Activated T-cell treated with anti-CD3 and anti-CD28 coated beads, Interleukin-2, amount 50 U/mL, for 4 hours (primary cell): ENCODE measurements at places on chromosomes 1 and 21. TPM values are rescaled to one million over a fixed set of nuclear protein-coding genes. Genes with fewer than 3 reads are reported as not detected.

CCDC181 gene
- total RNA-seq: 0.43 TPM

GBP2 gene
- total RNA-seq: 267 TPM

RNU5D-1 gene
- total RNA-seq: not detected

POGK gene
- 71.8 TPM for total RNA-seq

AVPR1B gene
- not detected for total RNA-seq

MYOC gene
- total RNA-seq: not detected

C1orf115 gene
- 0.18 TPM for total RNA-seq

WNT3A gene
- not detected for total RNA-seq

SLC27A3 gene
- total RNA-seq: 3.8 TPM

- DNase-seq: no peak
Measured at GRCh38 chr1:12567288-12567819, 50.7 kb downstream of the DHRS3 start.

DNA sequence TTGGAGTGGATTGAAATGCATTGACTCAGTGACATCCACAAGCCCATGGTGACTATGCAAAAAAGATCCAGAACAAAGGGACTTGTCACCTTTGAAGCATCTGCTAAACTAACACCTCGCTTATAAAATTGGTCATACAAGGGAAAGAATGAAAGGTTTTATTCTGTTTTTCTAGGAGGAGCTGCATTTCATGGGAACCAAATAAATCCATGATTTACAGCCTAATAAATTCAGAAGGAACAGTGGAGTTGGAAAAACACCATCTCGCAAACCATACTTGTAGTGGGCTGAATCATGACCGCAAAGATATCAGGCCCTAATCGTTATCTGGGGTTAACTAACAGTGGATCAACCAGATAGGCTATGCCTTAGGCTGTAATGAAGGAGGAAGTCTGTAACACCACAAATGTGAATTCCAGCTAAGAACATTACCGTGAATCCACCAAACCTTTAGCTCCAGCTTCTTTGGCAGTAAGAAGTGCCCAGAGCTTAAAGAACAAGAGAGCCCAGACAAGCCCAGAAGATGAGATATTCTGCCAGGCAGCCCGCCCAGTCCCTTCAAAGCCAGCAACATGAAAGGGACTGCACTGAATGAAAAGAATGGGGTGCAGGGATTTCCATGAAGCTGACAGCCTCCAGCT, 27.4 kb downstream of the RSPH1 start:
- DNase-seq: no peak

- DNase-seq: no peak
Measured at GRCh38 chr21:46346296-46347202, 22.6 kb downstream of the PCNT start.

DNA sequence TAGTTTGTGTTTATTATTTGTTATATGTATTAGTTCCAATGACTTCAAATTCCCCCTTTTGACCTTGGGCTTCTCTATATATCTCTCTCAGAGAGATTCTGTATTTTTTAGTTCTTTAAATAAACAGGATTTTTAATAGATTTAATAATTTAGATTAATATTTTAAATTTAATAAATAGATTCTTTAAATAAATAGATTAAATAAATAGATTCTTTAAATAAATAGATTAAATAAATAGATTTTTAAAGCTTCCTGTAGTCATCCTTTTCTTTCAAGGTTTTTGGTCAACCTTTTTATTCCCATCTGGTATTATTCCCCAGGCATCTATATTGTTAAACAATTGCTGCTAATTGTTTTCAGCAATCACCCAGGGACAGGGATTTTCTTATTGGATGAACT, 721.9 kb upstream of the ADAMTS5 start:
- DNase-seq: no peak

DNA sequence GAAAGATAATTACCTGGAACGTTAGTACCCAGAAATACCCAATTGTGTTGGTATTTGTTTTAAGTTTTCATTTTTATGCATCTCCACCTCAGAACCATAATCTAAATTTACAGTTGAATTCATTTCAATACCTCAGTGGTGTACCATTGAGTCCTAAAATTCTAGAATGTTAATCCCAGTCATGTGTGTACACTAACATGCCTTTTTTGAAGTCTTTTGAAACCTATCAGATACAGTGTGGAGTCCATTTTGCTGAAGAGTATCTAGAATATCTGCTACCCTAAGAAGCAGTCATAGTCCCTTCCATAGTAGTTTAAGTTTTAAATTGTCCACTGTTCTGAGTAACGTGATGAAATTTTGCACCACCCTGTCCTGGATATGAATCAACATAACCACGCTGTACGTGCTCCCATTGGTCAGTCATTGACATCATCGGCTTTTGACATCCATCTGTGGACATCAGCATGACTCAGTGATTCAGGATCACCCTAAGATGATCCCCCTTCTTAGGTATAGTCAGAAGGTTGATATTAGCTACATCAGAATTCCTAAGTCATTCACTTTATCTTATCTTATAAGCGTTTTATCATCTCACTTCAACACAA, 7.5 kb upstream of the ASH1L start:
- DNase-seq: no peak

DNA sequence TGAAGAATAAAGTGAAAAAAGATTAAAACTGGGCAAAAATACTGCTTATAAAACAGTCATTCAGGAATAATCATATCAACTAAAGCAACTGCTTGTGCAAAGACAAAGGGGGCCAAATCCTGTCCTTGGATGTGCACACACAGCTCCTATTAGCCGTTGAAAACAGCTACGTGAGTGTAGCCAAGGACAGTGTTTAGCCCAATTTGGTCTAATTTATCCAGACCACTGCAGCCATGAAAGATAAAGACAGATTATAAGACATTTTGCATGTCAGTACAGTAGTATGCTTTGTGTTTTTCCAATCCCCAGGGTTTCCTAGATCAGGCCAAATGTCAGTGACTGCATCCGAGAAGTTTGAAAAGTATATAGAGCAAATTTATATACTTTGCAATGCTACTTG, 146.3 kb upstream of the PKN2 start:
- DNase-seq: no peak

DNA sequence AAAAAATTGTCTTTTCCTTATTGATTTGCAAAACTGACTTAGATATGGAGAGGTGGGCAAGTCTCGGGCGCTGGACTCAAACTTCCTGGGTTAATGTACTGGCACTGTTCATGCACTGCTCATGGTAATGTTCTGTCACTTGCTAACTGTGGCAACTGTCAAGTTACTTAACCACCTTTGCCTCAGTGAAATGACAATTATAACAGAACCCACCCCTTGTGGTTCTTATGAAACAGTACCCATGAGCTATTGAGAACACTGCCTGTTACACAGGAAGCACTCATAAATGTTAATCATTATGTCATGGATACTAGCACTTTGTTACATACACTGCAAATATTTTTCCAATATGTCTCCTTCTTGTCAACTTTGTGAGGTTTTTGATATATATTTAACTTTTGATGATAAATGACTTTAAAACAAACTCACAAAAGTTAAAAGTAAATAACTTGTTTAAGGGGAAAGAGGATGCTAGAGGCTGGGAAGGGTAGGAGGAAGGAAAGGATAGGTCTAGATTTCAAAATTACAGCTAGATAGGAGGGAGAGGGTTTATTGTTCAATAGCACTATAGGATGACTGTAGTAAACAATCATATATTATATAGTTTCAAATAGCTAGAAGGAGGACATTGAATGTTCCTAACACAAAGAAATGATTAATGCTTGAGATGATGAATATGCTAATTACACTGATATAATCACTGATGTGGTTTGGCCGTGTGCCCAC, 342.5 kb downstream of the ADGRL2 start:
- DNase-seq: no peak

DNA sequence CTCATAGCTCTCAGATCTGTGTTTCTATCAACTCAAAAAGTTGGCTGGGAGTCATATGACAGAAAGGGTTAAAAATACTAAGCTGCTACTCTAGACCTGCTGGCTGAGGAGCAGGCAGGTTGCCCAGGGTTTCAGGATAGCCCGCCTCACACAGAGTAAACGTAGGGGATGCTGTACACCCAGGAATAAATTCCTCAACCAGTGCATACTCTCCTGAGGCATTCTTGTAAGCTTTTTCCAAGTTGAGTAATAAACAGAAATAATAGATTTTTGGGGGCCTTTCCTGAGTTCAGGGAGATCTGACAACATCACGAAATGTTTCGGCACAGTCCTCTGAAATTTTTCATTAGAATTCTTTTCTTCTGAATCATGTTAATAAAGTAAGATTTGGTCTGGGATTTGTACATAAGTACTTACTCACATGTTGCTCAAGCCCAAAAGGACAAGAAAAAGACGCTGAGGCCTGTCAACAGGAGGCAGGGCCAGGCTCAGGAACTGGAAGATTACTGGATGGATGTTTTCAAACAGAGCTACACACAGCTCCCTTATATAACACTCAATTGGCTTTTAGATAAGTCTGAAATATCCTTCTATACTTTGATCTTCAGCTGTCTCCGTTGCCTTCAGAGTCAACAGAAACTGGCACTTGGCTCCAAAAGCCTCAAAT, 41.0 kb downstream of the TGFBR3 start:
- no peak for DNase-seq

DNA sequence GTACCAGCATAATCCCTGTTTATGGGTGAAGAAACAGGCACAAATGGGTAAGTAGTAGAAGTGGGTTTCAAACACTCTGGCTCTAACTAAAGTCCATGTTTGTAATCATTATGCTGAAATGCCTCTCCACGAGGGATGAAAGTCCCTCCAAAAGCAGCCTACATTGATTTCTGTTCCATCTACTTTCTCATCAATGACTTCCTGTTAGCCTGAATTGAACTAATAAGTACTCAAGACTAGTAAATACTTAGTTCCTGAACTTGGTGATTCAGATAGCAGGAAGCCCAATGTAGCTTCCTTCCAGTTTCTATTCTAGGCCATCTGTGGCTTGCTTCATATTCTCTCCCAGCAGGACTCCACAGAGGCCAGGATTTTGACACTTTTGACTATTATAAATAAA, 11.3 kb upstream of the BACH1 start:
- no peak for DNase-seq

DNA sequence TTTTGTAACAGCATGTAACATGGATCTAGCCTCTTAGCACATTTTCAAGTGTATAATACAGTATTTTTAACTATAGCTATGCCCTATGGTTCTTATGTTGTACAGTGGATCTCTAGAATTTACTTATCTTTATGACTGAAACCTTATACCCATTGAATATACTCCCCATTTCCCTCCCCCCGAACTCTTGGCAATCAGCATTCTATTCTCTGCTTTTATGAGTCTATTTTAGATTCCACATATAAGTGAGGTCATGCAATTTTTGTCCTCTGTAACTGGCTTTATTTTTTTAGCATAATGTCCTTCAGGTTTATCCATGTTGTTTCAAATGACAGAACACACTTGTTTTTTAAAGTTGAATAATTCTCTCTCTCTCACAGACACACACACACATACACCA, 3.1 kb upstream of the GBP6 start:
- DNase-seq: no peak

GRCh38 chr1:153538315-153538821, 2.4 kb downstream of the S100A5 start:
- no peak for DNase-seq

GRCh38 chr1:153428791-153429190, 12.5 kb downstream of the S100A7A start:
- no peak for DNase-seq

DNA sequence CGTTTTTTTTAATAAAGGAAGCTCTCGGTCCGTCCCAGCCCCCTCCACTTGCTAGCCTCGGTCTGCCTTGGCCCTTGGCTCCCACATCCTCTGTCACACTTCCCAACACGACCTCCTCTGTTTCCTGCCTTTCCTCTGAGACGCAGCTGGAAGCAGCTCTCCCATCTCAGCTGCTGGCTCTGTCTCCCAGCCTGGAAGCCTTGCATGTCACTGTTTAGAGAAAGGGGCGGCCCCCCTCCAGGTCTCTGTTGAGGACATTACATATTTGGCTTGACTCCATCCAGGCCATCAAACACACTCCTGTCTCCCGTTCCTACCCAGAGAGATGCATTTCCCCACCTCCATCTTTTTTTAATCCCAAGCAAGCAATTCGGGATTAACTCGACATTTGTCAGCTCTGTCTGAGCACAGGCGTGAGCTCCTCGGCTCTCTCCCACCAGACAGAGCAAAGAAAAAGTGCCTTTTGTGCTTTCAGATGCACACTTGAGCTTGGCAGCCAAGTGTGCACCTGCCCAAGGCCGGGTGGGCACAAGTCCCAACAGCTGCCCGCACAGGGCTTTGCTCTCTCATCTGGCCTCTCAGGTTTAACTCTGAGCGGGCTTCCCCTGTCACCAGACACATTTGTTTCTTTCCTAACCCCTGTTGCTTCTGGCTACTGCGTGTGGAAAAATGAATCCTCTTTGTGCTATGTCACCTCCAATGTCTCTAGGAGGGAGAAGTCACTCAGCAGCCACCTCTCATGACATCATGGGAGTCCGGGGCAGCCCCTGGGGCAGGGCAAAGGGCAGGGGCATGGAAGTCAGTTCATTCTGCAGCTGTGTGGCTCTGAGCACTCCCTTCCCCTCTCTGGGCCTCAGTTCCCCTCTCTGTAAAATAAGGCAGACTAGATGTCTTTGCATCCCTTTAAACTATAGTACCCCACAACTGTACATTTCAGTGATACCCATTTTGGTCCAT, 108.3 kb downstream of the KCND3 start:
- no peak for DNase-seq

GRCh38 chr1:39615086-39615673, 24.3 kb downstream of the HEYL start:
- no peak for DNase-seq

- no peak for DNase-seq
Measured at GRCh38 chr21:26783466-26784195, 61.6 kb downstream of the ADAMTS1 start.

- no peak for DNase-seq
Measured at GRCh38 chr21:37593015-37593414, 226.4 kb downstream of the DYRK1A start.

GRCh38 chr1:5129746-5130355, 475.4 kb downstream of the AJAP1 start:
- no peak for DNase-seq

- DNase-seq: no peak
Measured at GRCh38 chr1:200938955-200939354, 44.3 kb downstream of the INAVA start.

GRCh38 chr1:95982711-95983110, 738.9 kb upstream of the PTBP2 start:
- no peak for DNase-seq

GRCh38 chr21:42905195-42905594, 12.1 kb downstream of the NDUFV3 start:
- no peak for DNase-seq

DNA sequence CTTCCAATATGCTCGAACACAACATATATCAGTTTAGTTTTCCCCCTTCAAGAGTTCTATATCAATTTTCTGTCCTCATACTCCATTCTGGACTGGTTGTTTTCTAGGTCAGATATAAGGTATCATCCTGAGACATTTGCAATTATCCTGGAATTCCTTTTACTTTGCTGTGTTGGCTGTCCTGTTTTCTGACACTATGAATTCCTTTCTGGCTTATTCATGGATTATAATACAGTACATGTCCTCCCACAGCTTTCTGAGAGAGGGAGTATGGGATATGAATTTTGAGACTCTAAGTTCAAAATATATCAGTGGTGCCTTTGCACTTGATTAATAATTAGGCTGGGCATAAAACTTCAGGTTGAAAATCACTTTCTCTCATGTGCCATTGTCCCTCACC, 11.9 kb downstream of the PHTF1 start:
- no peak for DNase-seq

GRCh38 chr1:203072911-203073310, 12.9 kb downstream of the MYOG start:
- DNase-seq: no peak
